ENCODE measurements at places on chromosomes 12 and 14.

GRCh38 chr12:128698301-128698972 lies 125.3 kb downstream of the SLC15A4 start:
- DNase-seq = peak; percentile 68

GRCh38 chr14:89401241-89401640 lies 15.8 kb downstream of the FOXN3 start:
- no peak for DNase-seq

DNA sequence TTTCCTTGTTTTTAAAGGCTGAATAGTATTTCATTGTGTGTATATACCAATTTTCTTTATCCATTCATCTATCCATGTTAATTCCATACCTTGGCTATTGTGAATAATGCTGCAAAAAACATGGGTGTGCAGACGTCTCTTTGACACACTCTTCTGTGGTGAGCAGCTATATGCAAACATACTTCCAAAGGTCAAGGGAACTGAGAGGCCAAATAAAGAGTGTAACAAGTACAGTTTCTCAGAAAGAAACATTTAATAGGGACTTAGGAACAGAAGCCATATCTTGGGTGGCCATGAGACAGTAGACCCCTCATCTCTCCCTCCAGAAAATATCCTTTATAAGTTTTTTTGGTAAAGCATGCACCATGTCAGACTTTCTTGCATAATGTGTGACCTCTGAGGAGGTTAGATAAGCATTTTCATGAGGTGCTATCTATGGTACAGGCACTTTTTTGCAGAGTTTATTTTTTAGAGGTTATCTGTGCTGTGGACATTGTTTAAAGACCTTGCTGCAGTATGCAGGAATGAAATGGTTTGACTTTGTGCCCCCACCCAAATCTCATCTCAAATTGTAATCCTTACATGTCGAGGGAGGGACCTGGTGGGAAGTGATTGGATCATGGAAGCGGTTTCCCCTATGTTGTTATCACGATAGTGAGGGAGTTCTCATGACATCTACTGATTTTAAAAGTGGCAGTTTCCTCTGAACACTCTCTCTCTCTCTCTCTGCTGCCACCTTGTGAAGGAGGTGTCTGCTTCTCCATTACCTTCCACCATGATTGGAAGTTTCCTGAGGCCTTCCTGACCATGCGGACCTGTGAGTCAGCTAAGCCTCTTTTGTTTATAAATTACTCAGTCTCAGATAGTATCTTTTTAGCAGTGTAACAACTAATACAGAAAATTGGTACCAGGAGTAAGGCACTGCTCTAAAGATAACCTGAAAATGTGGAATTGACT lies 1202.3 kb downstream of the GALC start:
- peak; percentile 56 for DNase-seq

GRCh38 chr12:114529966-114530365 lies 124.0 kb upstream of the TBX5 start:
- no peak for DNase-seq

DNA sequence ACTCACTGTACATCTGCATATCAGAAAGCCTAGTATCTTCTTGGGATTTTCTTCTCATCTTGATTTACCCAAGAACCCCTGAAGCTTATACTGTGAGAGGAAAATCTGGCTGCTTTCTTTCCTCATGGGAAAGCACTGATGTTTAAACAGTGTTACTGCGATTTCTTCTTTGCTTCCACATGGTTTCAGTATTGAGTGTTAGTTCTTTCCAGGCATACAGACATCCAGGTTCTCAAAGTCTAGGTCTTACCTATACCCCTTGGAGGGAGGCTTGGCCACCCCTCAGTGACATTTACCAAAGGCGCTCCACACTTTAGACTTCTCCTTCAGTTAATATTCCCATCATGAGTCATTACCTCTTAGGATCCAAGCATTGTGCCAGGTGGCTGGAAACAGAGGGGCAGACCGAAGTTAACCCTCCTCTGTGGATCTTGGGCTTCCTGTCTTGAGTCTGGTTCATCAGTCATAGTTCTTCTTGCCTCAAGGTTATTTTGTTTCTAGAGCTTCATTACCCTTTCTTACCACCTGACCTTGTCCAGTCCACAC lies 79.1 kb downstream of the TMEM117 start:
- DNase-seq = peak; percentile 46

DNA sequence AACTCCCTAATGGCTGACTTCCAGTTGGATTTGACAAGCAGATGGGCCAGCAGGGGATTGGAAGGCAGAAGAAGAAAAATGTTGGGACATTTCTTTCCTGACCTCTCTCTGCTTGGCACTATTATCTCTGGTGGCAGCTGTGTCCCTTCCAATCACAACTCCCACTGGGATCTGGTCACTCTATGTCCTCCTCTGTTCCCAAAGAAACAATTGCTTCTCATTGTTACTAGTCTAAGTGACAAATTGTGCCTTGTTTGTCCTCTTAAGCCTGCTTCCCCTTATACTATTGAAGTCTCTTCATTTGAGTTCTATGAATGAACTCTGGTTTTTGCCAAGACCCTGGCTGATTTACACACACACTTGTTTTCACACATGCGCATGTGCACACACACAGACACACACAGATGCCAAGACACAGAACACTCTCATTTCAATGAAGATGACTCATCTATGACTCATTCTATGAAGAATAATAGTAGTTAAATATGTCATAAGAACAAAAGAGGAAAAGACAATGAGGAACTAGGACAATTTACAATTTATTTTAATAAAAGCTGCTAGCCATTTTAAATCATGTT lies 83.0 kb upstream of the FAR2 start:
- DNase-seq = no peak

DNA sequence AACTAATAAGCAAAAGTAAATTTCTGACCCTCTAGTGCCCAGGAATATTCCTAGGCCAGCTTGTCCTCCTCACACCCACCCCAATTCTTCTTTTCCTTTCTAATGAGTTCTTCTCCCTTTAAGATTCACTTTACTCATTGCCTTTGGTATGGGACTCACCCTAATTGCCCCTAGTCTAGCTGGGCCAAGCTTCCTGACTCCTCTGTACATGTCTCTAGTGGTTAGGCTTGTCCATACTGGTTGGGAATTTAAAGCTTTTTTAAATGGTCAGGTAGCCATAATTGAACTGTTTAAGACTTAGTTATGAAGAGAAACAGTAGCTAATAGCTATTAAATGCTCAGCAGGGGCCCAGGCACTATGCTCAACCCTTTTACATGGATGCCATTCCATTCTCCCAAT lies 248.2 kb downstream of the C12orf42 start:
- DNase-seq = no peak

GRCh38 chr12:68871396-68871795 lies 61.6 kb downstream of the CPM start:
- DNase-seq = no peak

DNA sequence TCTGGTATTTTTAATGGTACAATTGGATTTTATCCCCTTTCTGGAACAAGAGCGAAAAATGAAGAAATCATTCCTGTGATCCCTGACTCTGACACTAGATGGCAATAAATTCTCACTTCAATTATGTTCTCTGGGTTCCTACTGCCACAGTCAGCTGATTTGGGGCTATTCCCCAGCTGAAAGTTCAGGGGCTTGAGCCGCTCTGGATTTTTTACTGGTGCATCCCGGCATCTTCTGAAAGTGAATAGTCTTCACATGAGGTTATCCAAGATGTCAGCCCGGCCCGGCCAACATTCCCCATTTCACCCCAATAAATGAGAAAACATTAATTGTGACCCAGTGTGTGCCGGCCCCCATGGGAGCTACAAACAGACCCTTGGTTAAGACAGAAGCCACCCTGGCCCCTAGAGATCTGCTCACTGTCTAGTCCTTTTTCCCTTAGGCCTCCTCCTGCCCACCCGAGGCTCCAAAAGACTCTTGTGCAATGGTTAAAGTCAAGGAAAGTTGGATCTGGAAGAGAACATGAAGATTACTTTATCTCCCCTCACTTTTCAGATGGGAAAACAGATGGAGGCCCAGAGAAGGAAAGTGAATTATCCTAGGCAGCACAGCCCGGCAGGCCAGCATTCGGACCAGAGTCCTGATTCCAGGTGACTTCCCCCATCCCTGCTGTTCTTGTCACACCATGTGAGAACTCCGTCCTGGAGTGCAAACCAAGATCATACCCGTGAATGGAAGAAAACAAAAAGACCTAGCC lies 20.8 kb downstream of the CKAP4 start:
- peak; percentile 79 for DNase-seq

DNA sequence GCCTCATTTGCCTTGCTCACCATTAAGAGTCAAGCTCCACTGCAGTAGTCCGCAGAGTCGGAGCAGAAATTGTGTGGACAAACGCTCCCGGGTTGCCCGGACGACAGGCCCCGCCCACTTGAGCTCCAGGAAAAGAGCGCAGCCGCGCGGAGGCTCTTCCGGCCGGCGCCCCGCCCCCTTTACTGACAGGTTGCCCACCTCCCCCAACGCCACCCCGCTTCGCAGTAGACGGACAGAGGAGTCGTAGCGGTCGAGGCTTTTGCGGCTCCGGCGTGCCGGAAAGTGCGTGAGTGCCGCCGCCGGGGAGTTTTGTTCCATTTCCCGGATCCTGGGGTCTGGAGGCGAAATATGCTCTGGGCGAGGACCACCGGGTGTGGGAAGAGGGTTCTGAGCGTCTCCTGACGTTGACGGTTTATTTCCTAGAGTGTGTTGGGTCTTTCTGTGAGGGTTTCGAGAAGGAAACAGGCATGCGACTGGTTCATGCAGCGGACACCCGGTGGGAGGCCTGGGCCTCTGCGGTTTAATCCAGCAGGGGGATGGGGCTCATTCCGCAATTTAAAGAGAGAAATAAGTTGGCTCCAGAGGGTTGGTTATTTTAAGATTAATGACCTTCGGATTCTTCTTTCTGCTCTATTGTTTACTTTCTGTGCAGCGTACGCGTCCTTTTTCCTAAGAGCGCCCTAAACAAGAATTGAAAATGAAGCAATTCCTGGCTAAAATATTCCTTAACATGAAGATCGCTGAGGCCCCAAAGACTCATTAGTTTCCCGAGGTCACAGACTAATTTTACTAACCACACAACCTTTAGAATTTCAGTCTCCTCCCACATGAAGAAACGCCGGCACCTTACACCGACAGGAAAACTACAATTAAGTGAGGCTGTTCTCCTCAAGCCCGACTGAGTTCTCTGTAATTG lies at the start of the genes DNAI7 and ETFRF1:
Gene DNAI7, minus strand, starts transcription at position 105 of the 916 bp plus-strand sequence. Its CDS starts 82 bp downstream, at position 23.
Gene ETFRF1, plus strand, starts transcription at position 182 of the 916 bp plus-strand sequence. CDS start 8,720 bp downstream, outside the sequence.
- peak; percentile 100 for DNase-seq

DNA sequence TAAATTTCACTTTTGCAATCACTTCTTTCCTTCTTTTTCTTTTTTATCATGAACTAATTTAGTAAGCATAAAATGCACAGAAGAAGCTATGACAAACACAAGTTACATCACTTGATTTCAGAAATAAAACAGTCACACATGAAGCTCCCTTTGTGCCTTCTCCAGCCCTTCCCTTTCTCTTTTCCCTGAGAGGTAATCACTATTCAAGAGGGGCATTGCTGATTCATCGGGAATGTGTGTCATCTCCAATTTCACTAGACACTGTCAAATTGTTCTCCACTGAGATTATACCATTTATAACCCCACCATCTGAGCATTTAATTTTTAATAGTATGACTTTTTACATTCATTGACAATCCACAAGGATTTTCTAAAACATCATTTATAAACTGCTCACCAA lies 91.6 kb upstream of the PTPRQ start:
- DNase-seq = no peak
